ENCODE measurements at places on chromosomes 12 and 14.
A peak's percentile ranks its signal among the peaks of the same experiment; 100 is the strongest.

DNA sequence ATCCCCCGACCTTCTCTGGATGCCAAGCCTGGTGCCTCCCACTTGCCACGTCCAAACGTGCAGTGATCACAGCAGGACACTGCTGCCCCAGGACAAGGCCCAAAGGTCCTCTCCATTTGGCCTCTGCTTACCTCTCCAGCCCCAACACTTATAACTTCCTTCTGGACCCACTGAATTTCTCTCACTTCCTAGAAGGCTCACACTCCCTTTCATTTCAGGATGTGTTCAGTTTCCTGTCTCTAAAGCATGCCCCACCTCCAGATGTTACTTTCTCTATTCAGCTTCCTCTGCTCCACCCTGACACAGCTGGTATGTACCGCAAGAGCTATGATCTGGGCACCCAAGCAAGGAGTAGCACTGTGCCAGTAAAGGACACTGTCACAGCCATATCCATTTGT is 33.0 kb downstream of the CDKL1 start:
- peak; percentile 21 for DNase-seq

GRCh38 chr14:24971255-24971654 is 78.7 kb downstream of the STXBP6 start:
- no peak for DNase-seq

DNA sequence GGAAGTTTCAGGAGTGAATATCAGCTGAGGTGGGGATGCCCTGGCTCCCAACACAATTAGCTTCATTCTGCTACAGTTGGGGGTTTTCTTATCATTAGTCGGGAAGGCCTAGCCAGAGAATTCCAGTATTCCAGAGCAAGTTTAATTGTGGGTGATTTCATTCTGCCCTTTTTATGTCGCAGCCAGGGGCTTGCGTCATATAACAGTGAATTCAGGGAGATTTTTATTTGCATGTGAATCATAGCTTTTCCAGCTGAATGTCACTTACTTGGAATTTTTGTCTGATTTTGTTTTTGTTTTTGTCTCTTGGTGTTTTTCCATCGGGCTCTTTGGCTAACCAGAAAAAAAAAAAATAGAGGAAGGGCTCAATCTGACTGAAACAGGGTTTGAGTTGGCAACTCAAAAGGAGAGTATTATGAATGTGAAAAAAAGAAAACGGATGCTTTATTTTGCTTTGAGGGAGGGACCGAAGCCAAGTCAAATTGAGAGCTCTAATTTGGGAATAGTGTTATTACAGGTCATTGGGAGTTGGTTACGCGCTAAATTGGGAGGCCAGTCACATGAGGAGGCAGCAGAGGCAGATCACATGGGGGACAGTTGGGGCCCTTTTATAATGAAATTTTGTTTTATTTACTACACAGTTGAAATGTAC is 119.4 kb downstream of the SAMD4A start:
- DNase-seq: no peak

DNA sequence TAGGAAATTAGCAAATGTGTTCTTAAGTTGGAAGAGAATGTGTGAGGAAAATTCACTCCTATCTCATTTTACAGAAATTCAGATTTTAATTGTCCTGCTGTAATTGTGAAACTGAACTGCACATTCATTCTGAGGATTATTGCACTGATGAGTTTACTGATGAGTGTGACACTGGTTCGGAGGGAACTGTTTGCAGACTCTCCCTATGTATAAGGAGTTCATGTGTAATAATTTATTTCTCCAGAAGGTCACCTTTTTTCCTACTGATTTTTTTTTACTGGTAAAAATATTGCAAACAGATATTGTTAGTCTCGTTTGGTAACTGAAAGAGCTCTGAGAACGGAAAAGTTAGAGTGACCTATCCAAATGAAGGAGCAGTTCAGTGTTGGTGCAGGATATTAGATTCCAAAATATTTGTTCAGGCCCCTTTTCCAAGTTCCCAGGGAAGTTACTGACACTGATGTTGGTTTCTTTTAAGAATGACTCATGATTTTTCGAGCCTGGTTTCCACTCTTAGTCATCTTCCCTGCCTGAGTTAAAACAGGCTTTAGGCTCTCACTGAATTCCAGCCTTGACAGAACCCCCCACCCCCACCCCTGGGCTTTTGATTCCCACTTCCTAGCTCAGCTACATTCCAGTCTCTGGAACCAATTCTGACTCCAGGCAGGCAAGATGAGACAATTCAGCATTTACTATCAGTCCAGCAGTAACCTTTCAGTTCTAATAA is 18.4 kb downstream of the ANO6 start:
- no peak for DNase-seq

DNA sequence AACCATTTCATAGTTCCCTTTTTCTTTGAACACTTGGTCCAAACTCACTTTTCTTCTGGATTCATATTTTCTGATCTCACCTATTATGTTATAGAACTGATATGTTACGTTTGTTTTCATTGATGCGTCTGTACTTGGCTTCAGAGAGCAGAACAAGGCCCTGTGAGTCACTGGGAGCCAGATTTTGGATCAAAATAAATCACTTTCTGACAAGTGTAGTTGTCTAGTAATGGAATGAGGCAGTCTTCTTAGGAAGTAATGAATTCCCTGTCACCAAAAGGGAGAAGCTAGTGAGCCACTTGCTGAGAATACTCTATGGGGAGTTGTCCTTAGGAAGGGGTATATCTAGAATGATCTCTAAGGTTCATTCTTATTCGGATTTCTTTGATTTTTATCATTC is 10.2 kb downstream of the BICD1 start:
- no peak for DNase-seq

All from activated T-cell treated with anti-CD3 and anti-CD28 coated beads for 48 hours (primary cell).